ENCODE measurements at places on chromosomes 13 and 19.

GRCh38 chr19:38892841-38893240 lies 6.6 kb downstream of the SIRT2 start:
- no peak for DNase-seq

DNA sequence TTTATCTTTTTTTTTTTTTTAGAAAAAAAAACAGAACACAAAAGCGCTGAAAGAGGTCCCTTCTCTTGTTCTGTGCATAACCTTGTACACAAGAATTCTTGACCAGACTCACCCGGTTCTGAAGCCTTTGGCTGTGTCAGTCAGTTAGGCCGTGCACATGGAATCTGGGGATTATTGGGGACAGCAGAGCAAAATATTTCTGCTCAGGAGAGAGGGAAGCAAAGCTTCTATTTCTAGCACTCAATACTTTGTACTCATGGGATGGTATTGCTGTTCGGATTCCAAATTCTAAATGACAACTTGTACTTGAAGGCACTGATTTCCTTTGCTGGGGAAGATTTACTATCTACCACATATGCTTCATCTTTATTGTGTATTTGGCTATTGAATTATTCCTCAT lies 272.7 kb downstream of the NHLRC3 start:
- DNase-seq = no peak

DNA sequence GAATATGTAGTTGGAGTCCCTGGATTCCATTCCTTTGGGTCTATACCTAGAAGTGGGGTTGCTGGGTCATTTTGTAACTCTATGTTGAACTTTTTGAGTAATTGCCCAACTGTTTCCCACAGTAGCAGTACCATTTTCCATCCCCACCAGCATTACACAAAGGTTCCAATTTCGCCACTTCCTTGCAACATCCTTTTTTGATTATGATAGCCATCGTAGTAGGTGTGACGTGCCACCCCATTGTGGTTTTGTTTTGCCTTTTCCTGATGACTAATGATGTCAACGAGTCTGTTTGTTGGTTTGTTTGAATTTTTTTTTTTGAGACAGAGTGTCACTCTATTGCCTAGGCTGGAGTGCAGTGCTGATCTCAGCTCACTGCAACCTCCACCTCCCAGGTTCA lies 3.3 kb upstream of the PEX11G start:
- DNase-seq = no peak

DNA sequence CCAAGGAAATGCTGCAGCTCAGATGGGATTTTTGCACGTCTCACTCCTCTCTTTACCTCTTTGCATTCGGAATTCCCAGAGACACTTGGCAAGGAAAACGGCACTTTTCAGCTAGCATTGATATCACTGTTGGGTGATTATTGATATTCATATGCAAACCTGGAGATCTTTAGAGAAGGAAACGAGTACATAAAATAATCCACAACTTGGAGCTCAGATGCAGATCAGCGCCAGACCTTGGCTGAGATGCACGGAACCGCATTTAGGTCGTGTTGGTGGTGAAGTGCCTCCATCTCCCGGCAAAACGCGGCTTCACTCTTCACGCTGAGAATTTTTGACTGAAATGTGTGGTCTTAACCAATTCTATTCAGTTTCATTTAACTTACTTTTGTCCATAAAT lies 77.2 kb upstream of the ARHGEF7 start:
- no peak for DNase-seq

DNA sequence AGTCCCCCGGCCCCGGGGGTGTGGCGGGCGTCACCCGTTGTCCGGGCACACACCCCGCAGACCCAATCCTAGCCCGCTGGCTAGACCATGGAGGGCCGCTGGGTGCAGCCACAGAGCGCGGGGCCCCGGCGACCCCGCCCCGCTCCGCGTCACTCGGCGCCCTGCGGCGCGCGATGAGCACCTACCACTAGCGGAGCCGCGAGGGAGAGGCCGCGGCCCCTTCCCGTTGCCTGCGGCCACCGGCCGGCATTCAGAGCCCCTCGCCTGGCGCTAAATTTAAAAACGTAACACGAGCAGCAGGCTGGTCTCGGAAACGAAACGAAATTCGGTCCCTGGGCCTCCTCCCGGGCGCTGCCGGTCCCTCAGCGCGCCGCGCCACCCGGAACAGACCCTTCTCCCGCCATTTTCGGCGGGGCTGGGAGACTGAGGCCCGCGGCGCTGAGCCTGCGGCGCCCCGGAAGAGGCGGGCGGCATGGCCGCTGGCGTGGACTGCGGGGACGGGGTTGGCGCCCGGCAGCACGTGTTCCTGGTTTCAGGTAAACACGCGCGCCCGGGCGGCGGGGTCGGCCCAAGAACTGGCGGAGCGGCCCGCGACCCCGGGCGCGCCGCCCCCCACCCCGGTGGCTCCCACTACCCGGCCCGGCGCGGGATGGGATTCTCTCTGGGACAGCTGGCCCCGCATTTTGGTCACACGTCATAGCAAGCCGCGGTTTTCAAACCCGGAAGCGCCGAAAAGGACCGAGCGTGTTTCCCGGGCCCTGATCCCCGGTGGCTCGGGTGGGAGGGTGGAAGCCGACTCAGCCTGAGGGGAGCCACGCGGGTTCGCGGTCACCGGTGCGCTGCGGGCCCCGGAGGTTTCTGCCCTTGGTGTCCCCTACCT lies at the start of gene RNASEH2B:
Gene RNASEH2B (plus strand): TSS at position 187 of the 880 bp plus-strand sequence. CDS start 286 bp downstream, at position 473.
- peak; percentile 88 for DNase-seq

DNA sequence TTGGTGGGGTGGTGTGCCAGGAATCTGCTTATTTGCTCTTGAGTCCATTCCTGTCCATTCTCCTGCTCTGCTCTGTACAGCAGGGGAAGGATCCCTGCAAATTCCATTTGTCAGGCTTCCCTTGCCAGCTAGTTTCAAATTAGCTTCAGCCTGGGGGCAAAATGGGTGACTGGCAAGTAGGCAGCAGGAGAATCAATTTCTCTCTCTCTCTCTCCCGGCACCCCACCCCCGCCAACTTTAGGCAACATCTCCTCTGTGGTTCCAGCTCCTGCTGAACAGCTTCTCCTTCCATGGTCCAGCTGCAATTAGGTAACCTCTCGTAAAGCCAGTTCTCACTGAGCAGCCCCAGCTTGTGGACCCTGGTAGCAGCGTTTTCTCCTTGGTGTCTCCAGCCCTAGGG lies 6.7 kb upstream of the MYCBP2 start:
- DNase-seq = no peak

- peak; percentile 92 for DNase-seq
These were observed 14.5 kb downstream of the KLK4 start for GRCh38 chr19:50896591-50897190.

DNA sequence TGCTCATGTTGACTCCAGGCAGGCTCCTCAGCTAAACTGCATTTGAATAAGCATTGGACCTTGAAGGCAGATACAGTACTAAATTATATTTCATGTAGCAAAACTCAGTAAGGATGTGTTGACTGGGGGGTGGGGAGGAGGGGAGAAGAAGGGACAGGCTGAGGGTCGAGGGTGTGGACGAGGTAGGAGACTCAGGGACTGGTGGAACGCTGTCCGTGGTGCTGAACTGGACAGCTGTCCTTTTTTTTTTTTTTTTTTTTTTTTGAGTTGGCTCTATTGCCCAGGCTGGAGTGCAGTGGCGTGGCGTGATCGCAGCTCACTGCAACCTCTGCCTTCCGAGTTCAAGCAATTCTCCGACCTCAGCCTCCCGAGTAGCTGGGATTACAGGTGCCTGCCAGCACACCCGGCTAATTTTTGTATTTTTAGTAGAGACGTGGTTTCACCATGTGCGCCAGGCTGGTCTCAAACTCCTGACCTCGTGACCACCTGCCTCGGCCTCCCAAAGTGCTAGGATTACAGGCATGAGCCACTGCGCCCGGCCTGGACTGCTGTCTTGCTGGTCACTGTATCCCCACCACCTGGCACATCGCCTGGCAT lies 33.2 kb upstream of the CASP14 start:
- no peak for DNase-seq

- no peak for DNase-seq
These were observed 7.1 kb downstream of the AKAP11 start for GRCh38 chr13:42279080-42279479.

GRCh38 chr13:78198821-78199220 lies 280.2 kb upstream of the EDNRB start:
- DNase-seq = no peak

- DNase-seq = no peak
These were observed 42.4 kb upstream of the WDFY2 start for GRCh38 chr13:51541809-51542258.

DNA sequence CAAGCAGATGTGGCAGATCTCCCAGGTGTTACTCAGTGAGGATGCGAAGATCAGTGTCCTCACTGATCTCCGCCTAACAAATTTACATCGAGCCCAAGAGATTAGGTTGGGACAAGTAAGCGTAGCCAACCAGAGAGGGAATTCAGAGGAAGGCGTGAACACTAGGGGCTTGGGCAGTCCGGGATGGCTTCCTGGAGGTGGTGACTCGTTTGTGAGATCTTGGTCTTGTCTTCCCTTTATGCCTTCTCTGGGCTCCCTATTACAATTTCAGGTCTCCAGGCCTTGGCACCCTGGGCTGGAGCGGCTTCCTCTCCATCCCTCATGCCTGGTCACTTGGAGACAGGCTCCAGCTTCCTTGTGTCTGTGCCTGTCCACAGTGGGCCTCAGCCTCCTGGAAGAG lies 6.2 kb downstream of the SF3A2 start:
- no peak for DNase-seq

DNA sequence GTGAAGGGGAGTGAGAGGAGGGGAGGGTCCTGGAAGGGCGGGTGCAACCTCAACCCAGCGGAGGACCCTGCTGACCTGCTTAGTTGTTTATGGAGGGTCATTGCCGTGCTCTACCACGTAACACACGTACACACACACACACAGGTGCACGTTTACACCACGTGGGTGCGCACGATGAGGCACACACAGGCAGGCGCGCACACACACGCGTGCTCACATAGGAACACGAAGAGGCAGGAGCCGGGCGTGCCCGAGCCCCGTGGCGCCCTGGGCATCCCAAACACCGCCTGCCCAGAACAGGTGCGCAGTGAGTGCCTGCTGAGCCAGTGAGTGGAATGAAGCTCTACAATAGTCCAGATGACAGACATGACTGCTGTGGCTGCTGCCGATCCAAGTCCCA lies 11.2 kb upstream of the MADCAM1 start:
- no peak for DNase-seq

- DNase-seq = no peak
These were observed at the start of gene KMT2B for GRCh38 chr19:35717665-35718344. TSS of gene KMT2B (plus strand) at chr19:35718003. CDS start at chr19:35718019, 16 bp downstream.

- DNase-seq = no peak
These were observed 167.4 kb downstream of the SLITRK6 start for GRCh38 chr13:85631801-85632200.

DNA sequence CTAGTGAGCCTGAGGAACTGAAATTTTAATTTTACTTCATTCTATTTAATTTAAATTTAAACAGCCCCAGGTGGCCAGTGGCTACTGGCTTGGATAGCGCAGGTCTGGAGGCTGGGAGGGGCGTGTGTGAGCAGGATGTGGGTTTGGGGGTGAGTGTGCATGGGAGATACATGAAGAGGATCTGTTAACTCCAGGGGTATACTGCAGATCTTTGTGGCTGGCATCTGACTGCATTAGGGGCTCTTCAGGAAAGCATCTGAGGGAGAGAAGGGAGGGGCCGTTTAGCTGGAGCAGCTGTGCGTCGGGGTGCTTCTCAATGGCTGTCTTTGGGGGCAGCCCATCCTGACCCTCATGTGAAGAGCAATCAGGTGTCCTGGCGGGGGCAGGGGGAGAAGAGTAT lies 6.8 kb downstream of the SHANK1 start:
- peak; percentile 59 for DNase-seq

- DNase-seq = no peak
These were observed 476.7 kb downstream of the RFC3 start for GRCh38 chr13:34294483-34295129.

DNA sequence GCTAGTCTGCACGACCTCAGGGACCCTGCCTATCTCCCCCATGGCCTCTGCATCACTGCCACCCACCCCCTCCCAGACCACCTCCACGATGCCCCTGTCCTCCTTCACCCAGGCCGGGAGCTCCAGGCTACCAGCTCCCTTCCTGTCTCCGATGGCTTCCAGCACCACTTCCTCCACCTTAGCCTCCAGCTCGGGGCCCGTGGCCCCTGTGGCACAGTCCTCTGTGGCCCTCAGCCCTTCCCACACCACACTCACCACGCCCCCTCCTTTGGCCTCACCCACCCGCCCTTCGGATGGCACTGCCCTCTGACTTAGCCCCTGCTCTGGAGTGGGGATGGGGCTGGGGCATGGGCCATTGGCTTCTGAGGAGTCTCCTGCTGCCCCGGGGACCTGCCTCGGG lies 7.2 kb downstream of the PALM3 start:
- DNase-seq = no peak

DNA sequence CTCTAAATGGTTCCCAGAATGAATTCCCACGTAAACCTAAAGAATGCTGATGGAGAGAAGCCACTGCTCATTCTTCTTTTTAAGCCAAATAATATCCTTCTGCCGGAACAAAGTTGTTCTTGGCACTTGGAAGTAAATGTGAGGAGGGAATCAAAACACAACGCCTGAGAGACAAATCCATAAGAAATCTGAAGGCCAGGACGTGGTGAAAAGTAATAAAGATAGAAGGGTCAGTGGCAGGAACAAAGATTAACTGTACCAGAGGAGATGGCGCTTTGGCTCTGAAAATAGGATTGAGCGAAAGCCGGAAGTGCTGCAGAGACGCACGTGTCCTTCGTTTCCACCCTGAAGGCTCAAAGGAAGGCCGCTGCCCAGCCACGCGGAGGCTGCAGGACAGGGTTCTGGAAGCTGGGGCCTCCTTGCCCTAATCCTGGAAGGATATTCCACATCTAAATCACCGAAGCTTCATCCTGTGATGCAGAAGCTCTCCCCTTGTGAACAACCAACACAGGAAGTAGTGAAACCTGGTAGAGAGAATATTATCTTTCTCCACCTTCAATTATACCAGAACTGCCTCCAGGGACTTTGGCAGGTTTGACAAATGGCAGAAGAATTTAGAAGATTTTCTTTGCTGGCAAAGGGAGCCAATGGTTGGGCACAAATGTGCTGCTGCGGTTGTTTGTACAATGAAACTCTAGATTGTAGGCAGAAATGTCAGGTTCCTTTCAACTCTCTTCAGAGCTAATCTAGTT lies 214.6 kb upstream of the SERP2 start:
- no peak for DNase-seq

- DNase-seq = no peak
These were observed 135.1 kb downstream of the GPC6 start for GRCh38 chr13:93361703-93362102.

- peak; percentile 43 for DNase-seq
These were observed 104.5 kb downstream of the URI1 start for GRCh38 chr19:30046522-30046921.

DNA sequence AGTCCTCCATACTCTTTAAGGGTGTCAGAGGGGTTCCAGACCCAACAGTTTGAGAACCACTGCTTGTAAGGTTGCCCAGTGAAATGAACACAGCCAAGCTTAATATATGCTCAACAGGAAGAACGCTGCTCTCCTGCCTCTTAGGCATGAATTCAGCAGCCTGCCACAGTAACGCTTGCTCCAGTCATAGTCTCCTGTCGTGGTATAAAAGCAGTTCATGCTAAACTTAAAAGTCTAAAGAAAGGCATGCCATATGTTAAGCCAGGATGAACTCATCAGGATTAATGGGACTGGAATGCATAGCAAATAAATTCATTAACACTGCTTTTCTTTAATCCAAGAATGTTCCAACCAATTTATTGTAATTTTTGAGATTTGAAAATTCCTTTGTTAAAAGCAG lies 38.7 kb downstream of the SLC7A1 start:
- no peak for DNase-seq

- peak; percentile 25 for DNase-seq
These were observed 23.5 kb downstream of the NFIC start for GRCh38 chr19:3389876-3390371.
